ENCODE measurements at places on chromosomes 3 and 15.

DNA sequence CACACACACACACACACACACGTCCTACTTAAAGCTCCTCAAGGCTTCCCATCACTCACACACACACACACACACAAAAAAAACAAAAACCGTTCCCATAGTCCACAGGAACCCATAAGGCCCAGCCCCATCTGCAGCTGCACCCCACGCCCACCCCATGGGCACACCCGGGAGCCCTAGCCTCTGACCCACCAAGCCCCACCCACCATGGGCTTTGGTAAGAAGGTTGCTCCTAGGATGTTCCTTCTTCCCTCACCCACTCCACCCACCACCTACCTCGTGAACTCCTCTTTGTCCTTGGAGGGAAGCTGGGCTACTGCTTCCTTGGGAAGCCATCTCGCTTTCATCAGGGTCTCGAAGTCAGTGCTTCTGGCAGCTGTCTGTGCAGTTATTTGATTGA, 115.1 kb downstream of the TPRA1 start:
- DNase-seq = no peak

- DNase-seq = no peak
These were observed 246.2 kb downstream of the PLCL2 start for GRCh38 chr3:17130956-17131355.

- no peak for DNase-seq
These were observed 58.3 kb downstream of the GPR171 start for GRCh38 chr3:151144760-151145159.

- DNase-seq = no peak
These were observed 111.6 kb upstream of the SLC6A6 start for GRCh38 chr3:14290631-14291385.

DNA sequence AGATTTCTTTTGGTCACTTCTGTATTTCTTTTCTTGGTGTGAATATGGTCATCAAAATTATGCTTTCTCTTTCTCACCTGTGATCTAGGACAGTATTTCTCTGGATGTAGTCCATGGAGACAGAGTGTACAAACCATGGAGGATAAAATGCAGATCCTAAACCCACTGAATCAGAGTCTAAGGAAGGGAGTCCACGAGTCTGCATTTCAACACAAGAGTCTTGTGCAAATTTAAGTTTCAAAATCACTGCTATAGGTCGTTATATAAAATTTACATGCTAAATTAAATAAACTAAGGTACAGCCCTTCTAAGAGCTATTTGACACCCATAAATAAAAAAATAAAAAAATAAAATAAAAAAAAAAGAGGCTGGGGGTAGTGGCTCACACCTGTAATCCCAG, 17.3 kb upstream of the UBE2E2 start:
- DNase-seq = no peak

GRCh38 chr3:190588570-190588969, 74.7 kb downstream of the IL1RAP start:
- DNase-seq = no peak

GRCh38 chr15:82174471-82175235, 87.9 kb downstream of the EFL1 start:
- DNase-seq = no peak

DNA sequence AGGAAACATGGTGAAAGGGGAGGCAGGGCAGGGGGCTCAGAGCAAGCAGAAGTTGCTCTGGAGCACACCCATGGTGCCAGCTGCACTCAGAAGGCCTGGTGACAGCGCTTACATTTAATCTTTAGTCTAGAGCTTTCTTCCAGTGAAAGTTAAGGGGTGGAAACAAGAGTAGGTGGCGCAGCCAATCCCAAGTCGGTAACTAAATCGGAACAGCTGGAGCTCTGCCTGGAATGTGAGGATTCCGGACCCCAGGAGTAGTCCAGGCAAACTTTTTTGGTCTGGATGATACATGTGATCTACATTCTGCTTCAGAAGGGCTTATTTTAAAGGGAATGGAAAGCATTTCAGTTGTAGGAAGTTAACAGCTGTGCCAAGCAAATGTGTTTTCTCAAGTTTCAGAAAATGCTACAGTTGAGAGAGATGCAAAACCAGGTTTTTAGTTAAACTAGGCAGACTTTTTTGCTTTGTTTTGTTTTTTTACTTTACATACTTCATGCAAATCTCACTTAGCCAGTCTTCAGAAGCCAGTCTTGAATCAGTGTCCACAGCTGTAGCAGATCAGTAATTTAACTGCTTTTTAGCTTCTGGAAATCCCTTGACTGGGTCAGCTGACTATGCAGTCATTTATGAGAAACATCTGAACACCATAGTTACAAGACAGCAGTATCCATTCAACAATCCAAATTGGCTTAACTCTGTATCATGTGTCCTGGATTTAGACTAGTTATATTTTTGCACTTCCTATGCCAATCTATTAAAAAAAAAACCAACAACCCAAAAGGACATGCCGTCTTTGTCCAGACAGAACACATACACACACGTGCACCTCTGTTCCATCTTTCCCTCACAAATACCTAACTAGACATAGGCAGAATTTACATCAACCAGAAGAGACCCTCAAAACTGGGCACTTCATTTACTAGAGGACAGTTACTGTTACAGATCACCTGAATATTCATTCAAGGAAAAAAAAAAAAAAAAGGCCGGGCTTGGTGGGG, 33.2 kb downstream of the ZNF106 start:
- DNase-seq = no peak

All from activated CD4-positive, CD25-positive, alpha-beta regulatory T cell treated with anti-CD3 and anti-CD28 coated beads, Interleukin-2, amount 50 U/mL, for 72 hours (primary cell).